GDM1 (cell line): ENCODE measurements at places on chromosomes 12 and 14.

GRCh38 chr12:99087278-99087677 lies 442.2 kb downstream of the APAF1 start:
- DNase-seq: no peak

- DNase-seq: no peak
These were observed 71.1 kb upstream of the MDM1 start for GRCh38 chr12:68403296-68403695.

DNA sequence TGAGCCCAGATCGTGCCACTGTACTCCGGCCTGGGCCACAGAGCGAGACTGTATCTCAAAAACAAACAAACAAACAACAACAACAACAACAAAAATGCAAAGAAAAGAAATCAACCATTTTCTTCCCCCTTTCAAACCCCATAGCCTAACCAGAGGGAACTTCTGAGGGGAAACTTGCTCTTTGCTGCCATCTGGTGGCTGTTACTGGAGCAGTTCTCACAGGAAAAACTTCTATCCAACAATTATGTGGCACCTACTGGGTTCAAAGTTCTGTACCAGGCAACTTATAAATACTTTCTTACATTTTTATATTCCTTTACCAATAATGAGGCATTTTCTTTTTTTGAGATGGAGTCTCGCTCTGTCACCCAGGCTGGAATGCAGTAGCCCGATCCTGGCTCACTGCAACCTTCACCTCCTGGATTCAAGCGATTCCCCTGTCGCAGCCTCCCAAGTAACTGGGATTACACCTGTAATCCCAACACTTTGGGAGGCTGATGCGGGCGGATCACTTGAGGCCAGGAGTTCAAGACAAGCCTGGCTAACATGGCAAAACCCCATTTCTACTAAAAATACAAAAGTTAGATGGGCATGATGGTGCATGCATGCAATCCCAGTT lies 50.9 kb upstream of the BICDL1 start:
- no peak for DNase-seq

- DNase-seq: no peak
These were observed 38.1 kb upstream of the IL22 start for GRCh38 chr12:68291396-68292036.

DNA sequence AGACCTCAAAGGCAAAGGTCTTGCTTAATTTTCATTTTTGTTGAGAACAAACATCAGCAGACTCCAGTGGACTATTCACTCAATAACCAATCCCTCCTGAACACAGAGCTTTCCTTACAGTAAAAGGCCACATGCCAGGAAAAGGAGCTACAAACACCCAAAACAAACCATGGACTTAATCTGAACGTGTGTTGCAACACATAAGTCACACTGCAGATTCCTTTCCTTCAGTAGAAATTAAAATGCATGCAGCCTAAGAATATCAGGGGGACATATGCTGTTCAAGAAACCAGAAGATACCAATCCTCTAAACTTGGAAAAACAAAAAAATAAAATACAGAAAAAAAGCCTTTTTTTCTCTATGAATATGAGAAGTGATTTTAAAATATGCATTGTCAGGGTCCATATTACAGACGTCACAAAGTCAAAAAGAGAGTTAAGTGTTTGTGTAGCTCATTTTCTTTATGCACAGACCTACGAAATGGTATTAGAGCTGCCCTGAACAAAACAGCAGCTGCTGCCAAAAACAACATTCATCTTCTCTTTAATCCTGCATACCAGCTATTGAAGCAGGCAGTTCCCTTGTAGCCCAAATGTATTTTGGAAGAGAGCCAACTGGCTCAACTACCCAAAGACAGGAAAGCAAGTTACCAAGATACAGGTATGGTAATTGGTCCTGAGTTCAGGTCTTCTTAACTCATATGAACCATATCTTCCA lies 26.2 kb downstream of the KITLG start:
- no peak for DNase-seq

DNA sequence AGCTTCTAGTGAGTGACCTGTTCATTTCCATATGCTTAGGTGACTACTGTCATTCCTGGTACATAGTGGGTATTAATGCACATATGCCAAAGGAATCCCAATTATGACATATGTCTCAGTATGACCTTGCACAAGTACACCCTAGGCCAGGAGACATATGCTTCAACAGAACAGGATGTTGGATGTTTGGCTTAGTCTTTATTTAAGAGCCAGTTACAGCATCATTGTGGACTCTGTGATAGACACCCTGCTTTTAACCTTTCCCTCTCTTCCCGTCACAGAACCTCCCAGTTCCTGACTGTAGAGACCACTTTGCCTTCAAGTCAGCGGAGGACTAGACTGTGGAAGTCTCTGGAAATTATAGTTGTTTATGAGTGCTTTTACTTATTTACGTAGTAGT lies 72.9 kb downstream of the DAAM1 start:
- DNase-seq: no peak

DNA sequence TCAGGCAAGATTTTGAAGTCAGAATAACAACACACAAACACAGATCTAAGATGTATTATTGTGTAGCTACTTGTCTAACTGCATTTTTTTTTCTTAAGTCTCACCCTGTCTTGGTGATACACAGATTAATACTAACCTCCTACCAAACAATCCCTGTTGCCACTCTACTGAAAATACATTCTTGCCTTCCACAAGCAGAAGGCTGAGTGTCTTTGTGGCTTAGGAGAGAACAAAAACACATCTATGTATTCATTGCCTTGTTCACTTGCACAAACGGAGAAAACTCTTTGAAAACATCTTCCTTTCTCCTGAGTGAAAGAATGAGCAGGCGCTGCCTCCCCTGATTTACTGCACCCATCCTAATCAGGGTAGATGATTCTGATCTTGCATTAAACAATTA lies 642.2 kb downstream of the DIO2 start:
- DNase-seq: no peak

- DNase-seq: no peak
These were observed 155.1 kb upstream of the PRICKLE1 start for GRCh38 chr12:42744539-42745182.
